Activated CD4-positive, alpha-beta T cell treated with anti-CD3 and anti-CD28 coated beads for 24 hours (primary cell): ENCODE measurements at places on chromosomes 4 and X.

GRCh38 chrX:152913910-152914309, 16.0 kb downstream of the ZNF185 start:
- DNase-seq, result no peak

DNA sequence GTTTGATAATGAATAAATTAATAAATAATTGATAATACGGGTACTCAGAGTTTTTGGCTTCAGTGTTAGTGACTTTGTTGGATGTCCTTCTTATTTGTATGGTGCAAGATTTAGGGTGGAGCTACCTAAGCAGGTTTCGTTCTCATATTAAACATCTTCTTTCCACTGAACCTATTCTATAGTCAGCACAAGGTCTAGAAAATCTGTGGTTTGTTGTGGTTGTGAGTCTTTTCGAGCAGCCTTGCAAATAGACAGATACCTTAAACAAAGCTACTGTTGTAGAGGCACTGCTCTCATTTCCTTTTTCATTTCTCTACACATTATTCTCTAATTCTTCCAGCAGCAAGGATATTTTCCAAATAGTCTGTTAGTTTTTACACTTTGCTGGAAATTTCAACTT, 38.1 kb upstream of the SPANXD start:
- no peak for DNase-seq

DNA sequence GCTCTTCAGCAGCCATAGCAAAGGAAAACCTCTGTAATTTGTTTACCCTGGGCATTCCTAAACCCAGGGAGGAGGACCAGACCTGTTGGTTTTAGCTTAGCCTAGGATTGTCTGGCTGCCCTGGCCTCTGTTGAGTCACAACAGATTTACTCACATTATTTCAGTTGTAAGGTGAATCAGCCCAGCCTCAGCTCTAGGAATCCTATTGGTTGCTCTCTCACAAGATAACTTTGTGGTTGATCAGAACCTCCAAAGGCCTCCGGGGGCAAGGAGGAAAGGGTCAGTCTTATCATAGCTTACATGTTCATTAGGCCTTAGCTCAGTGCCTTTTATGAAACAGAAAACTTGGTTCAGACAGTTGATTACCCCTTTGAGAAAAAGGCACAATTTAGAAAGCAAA, 41.0 kb downstream of the PDK3 start:
- DNase-seq, result no peak

DNA sequence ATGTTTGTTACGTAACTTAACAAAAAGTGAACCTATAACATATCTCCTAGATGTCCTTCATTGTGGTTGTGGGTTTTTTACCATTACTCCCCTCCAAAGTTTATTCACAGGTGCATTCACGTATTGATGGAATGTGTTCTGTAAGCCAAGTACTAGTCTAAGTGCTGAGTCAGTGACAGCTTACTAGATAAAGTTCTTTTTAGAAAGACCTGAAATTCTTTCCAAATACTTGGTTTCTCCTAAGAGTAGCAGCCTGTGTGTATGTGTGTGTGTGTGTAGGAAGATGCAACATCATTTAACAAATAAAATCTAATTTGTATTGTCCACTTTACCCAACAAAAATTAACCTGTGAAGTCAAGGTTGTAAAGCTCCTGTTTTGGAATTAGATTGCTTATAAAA, 22.1 kb downstream of the NAP1L5 start:
- no peak for DNase-seq

GRCh38 chrX:10171249-10171648, 14.5 kb downstream of the CLCN4 start:
- DNase-seq, result no peak

- DNase-seq, result no peak
Measured at GRCh38 chr4:71162386-71162785, 168.9 kb downstream of the DCK start.

DNA sequence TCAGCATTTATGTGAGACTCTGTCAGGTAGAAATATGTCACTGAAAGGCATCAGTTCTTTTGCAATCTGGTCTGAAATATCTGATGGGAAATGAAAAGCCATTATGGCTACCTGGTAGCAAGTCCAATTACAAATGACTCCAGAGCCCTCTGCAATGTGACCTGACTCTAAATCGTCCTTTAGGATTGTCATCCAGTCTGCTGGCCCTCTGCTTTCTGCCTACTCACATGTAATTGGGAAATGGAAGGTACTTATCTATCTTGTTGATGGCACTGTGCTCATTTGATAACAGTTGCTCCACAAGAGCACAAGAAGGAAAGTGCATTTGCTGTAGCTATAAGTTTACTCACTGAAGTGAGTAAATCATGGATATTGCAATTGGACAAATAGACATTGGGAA, 799.8 kb downstream of the RAPGEF2 start:
- no peak for DNase-seq

- no peak for DNase-seq
Measured at GRCh38 chr4:169222761-169223160, 48.0 kb downstream of the SH3RF1 start.

GRCh38 chr4:40190880-40191815, 5.7 kb upstream of the RHOH start:
- no peak for DNase-seq

GRCh38 chrX:118221733-118222132, 105.1 kb upstream of the KLHL13 start:
- no peak for DNase-seq

- DNase-seq, result no peak
Measured at GRCh38 chr4:168612450-168613135, 115.7 kb downstream of the PALLD start.

DNA sequence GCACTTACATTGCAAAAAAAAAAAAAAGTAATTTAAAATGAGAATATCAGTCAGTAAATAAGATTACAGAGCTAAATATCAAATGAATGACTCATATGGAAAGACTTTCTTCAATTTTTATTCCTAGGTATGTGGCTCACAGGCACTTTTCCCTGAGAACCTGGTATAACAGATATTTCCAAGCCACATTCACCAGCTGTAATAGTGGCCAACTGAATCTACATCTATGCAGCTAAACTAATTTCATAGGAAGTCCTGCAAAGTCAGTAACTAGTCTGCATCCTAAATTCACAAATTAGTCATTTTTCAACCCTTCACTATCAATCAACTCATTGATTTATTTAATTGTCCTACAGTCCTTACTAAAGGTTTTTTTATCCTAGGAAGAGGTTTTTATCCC, 5.6 kb downstream of the PDE5A start:
- DNase-seq, result no peak

DNA sequence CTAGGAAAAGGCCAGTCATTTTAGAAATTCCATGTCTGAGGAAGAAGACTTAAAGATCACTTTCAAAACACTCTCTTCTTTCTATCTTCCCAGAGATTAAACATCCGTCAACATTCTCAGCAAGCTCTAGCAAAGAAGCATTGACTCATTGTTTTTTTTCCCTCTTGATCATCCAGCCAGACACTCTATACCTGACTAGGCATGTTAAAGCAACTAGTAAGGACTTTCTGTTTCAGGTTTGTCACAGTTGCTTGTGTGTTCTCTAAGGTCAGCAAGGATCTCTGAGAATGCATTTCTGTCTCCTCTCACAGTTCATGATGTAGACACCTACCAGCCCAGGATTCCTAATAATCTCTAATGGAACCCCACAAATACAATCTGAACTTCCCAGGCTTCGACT, 112.2 kb downstream of the IL13RA2 start:
- DNase-seq, result no peak

DNA sequence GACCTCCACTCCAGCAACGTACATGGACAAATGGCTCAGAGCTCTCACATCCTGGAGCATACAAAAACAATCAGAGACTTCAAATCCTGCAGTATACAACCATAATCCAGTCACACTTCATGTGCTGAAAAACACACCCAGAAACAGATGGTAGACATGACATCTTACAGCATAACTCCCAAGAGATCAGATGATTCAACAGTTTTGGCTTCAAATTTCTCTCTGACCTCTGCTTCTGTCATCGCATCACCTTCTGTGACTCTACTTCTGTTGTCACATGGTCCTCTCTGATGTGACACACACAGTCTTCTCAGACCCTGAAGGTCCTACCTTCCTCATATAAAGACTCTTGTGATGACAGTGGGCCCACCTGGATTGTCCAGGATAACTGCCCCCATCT, 18.5 kb downstream of the SUV39H1 start:
- no peak for DNase-seq

DNA sequence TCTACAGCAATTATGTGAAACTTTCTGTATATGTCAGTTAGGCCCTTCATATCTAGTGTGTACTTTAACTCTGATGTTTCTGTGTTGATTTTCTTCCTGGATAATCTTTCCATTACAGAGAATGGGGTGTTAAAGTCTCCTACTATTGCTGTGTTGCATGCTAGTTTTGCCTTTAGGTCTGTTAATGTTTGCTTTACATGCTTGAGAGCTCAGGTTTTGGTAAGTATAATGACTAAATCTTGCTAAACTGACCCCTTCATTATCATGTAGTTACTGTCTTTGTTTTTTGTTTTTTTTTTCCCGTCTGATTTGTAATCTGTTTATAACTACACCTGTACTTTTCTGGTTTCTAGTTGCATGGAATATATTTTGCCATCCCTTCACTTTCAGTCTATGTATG, 63.6 kb upstream of the UGT2B15 start:
- DNase-seq, result no peak

DNA sequence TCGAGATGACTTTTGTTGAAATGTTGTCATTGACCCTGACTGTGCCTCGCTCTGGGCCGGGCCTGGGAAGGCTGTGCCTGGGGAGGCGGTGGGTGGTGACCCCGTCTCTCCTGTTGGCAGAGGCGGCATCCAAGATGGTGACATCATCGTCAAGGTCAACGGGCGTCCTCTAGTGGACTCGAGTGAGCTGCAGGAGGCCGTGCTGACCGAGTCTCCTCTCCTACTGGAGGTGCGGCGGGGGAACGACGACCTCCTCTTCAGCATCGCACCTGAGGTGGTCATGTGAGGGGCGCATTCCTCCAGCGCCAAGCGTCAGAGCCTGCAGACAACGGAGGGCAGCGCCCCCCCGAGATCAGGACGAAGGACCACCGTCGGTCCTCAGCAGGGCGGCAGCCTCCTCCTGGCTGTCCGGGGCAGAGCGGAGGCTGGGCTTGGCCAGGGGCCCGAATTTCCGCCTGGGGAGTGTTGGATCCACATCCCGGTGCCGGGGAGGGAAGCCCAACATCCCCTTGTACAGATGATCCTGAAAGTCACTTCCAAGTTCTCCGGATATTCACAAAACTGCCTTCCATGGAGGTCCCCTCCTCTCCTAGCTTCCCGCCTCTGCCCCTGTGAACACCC, 36.4 kb downstream of the HTRA3 start:
- DNase-seq, result no peak

DNA sequence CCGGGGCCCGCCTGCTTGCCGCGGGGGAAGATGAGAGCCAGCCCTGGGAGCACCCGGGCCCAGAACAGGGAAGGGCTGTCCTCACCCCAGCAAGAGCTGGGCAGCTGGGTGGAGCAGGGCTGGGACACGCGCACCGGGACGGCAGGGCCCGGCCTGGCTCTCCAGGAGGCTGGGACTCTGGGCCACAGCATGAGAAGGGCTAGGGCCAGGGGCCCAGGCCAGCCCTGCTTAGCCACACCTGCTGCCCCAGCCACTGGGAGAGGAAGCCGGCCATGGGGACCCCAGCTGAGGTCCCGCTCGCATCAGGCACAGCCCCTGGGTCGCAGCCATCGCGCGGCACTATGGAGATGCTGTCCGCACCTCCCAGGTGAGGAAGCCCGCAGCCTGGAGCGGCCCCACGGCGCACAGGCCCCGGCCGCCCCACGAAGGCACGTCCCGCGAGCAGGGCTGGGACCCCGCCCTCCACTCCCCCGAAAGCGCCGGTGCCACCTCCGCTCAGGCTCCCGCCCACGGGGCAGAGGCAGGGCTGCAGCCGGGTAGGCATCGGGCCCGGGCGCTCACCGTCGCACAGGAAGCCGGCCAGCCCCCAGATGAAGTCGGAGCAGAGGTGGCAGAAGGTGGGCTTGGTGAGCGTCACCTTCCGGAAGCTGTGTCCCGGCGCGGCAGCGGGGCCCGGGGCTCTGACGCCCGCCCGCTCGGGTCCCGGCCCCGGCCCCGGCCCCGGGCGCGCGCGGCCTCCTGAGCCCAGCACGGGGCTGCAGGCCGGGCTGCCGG, 531 bp downstream of the DGKQ start:
- DNase-seq, result peak; percentile 31

GRCh38 chrX:115350711-115351381, 61.3 kb downstream of the LUZP4 start:
- no peak for DNase-seq

DNA sequence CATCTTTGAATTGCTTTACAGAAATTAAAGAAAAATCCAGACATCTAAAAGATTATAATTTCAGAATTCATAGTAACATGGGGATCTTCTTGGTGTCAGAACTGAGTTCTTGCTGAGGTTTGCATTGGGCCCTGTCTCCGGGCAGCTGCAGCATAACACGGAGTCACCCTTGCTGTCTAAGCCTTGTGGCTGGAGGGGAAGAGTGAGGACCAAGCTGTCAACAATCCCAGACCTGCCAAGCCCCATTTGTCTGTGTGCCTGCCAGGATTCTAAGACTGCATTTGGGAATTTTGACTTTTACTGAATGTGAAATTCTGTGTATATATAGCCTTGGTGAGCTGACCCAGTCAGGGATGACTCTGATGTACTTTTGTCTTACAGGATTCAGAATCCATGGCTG, 25.2 kb upstream of the NAP1L5 start:
- no peak for DNase-seq

DNA sequence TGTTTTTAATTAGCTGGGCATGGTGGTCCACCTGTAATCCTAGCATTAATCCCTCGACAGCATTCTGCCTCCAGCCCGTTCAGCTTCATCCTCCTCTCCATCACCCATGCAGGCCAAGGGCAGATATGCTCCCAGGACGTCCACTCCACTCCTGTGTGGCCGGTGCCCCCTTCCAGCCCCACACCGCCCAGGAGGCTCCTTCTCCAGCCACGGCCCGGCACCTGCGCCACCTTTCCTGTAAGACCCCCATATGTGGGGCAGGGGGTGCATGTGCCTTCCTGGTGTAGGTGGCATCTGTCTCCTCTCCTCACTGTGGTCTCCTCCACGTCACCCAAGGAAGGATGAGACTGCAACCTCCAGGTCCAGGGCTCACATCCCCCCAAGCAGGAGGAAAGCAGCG, 57.0 kb upstream of the MXD4 start:
- no peak for DNase-seq

DNA sequence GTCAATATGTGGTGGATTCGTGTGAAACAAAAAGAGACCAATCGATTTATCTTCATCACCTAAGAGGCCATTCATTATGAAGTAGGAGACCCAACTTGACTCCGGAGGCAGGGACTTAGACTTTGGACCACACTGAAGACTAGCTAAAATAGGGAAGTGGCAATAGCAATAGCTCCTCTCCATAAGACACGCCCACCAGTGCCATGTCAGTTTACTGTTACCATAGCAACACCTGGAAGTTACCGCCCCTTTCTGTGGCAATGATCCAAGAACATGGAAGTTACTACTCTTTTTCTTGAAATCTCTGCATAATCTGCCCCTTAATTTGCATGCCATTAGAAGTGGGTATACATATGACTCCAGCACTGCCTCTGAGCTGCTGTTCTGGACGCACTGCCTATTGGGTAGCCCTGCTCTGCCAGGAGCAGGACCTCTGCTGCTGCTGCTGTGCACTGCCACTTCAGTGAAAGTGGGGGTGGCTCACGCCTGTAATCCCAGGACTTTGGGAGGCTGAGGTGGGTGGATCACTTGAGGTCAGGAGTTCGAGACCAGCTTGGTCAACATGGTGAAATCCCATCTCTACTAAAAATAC, 163.2 kb downstream of the PRKX start:
- no peak for DNase-seq
